ENCODE measurements at places on chromosomes 5 and 9.

DNA sequence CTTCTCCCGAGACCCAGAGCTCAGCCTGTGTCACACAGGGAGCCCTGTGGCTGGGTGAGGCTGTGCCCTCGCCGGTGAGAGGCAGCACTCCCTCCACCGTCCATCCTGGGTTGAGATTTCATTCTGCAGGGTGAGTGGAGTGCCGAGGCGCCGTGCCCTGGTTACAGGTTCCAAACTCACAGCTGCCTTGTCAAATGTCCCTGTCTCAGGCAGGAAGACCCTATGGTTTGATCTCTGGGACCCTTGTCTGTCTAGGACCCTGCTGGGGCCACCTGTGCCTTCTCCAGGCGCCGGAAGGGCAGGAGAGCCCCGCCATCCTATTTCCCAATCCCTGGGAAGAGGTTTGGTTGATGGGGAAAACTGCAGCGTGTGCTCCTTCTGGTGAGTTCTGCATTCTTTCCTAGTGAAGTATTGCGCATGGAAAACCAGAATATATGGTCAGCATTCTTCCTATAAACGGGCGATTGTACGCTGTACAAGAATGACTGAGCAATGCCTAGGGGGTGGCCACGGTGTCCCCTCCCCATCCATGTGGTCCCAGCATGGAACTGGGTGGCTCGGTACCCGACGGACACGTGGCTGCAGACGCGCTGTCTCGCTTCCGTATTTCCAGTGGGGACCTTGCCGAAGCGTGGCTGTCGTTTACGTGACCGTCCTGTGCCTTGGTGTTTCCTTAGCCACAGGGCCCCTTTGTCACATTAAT is 95.9 kb upstream of the COL5A1 start:
- DNase-seq, result no peak

DNA sequence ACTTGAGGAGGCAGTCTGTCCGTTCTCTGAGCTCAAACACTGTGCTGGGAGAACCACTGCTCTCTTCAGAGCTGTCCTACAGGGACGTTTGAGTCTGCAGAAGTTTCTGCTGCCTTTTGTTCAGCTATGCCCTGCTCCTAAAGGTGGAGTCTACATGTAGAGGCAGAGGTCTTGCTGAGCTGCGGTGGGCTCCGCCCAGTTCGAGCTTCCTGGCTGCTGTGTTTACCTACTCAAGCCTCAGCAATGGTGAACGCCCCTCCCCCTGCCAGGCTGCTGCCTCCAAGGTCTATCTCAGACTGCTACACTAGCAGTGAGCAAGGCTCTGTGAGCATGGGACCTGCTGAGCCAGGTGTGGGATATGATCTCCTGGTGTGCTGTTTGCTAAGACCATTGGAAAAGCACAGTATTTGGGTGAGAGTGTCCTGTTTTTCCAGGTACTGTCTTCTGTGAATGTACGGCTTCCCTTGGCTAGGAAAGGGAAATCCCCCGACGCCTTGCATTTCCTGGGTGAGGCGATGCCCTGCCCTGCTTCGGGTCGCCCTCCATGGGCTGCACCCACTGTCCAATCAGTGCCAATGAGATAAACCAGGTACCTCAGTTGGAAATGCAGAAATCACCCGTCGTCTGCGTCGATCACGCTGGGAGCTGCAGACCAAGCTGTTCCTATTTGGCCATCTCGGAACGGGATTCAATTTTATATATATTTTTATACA is 58.5 kb downstream of the CNTRL start:
- no peak for DNase-seq

DNA sequence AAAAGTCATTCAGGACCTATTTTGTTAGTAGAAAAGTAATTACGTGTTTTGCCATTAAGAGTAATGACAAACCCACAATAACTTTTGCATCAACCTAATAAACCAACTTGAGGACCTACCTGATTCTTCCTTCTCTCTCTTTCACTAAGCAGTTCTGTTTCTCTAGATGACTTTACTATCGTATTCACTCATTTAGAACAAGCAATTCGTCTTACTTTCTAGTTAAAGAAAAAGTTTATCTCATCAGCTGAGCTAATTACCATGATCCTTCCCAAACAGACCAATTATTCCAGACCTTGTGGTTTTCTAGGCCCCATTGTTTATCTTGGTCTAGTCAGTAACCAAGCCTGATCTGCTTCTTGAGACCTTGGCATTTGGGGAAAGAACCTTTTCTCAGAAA is 49.6 kb upstream of the PRDM9 start:
- DNase-seq, result no peak

DNA sequence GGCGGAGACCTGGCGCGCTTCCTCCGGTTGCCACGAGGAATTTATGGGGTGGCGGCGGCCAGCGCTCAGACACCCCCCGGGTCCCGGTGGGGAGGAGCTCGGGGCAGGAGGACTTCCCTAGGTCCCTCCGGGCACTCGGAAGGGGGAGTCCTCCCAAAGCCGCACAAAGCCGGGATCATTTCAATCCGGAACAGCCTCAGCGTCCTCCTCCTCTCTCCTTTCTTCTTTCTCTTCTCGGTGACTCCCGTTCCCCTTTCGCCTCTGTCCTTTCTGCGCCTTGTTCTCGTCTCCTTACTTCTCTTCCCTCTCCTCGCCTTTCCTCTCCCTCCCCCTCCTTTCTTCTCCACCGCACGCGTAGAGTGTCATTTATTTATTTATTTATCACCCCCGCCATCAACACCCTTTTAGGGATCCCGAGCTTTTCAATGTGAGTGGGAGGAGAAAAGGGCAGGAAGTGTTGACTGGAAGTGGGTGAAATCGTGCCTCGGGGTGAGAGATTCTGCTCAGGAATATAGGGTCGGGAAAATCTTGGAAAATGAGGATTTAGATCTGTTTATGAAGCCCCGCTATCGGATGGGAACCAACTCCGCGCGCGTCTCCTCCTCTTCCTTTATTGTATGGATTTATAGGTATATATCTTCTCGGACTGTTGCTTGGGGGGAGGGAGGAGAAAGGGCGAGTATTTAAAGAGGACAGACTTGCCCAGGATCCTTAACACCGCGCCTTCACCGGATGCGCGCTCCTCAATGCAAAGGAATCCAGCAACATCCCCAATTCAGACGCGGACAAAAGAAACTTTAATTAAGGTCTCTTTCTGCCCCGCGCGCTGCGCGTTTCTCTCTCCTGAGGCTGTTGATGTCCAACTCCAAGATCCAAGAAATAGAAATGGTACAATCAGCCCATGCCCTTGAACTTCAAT is 2.0 kb upstream of the ZNF462 start:
- peak; percentile 6 for DNase-seq

DNA sequence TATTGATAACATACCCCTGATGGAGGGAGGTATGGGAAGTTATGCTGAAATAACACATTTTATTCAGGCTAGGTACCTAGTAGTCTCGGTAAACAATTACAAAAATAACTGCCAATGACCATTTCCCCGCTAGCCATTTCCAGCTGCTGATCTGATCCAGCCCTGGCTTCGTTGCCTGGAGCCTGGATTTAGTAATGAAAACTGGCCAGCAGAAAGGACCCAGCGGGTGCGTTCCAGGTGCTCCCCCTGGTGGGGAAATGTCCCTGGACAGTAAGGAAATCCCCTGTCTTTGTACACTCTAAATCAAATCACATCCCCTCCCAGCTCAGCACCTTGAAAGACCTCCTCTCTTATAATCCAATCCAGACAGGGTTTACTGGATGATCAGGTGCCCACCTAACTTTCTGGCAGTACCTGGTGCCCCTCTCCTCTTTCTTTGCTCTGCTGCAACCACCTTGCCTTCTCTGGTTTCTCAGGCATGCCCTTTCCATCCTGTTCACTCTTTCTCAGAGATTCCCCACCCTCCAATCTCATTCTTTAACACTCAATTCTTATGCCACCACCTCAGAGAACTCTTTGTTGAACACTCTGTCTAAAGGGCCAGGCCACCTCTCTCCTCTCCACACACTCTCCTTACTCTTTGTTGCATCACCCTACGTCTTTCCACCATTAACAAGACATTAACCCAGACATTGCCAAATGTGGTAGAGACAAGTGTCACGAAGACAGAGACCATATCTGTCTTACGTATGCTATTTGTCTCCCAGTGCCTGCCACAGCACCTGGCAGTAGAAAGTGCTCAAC is 50.1 kb upstream of the SMAD5 start:
- peak; percentile 72 for DNase-seq

DNA sequence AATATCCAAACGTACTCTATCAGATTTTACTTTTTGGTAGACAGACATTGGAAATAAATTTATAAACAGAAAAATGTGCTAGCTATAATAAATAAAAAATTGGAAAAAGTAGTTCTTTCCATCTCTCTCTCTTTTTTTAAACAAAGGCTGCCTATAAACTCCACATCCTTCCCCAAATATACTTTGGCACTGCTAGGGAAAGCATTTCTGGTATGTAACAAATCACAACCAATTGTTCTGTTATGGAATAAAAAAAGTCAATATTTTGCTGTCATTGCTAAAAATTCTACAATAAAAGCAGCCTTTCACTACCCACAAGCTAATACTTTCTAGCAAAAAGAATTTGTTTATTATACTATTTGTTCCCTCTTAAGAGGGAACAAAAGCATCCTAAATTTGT is 169.2 kb upstream of the TARS1 start:
- DNase-seq, result no peak

DNA sequence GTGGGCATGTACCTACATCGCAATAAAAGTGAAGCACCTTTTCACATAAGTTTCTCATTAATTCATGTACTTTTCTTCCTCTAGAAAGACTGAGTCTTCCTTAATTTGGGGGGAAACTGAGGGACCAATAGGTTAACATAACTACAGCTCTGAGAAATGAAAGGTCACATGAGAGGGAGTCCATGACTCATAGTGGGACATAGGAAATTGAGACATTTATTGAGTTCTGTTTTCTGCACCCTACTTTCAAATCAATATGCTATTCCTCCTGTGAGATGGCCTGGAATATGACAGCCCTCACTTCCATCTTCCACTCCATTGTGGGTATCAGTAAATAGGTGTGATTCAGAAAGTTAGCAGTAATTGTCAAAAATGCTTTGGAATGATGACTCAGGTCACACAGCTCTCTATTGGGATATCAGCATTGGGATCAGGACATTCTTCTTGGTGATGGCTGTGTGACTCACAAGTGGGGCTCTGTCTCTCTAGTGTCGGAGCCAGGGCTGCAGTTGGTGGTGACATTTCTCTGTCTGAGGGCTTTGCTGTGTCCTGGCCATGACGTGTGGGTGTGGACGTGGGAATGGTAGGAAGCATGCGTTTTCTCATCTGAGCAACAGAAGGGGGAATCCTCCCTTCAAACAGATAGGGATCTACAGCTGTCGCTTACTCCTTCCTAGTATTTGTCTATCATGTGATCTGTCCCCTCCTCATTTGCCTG is 125.0 kb downstream of the TRIO start:
- DNase-seq, result peak; percentile 49

DNA sequence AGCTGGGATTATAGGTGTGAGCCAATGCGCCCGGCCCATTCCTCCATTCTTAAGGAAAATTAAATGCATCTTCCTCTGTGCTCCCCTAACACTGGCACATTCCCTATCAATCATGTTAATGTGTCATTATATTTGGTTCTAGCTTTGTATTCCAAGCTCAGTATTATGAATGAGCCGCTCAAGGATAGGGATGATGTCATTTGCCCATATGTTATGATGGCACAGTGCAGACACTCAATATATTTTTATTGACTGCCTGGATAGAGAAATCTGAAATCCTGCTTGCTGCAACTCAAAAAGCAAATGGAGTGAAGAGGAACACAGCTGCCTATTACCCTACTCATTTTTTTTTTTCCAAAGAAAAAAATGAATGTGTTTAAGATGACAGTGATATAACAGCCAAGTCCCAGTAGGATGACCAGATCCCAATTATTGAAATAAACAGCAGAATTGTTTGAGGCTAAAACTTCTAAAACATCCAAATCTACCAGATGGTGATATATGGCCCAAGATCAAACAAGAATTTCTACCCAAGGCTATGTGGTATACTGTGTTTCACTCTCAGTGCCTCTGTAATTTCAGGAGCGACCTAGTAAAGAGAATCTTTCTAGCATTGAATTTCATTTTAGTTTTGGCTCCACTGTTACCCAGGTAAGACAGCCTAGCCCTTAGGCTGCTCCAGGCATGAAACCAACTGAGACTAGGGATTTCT is 16.3 kb downstream of the SUSD1 start:
- no peak for DNase-seq

DNA sequence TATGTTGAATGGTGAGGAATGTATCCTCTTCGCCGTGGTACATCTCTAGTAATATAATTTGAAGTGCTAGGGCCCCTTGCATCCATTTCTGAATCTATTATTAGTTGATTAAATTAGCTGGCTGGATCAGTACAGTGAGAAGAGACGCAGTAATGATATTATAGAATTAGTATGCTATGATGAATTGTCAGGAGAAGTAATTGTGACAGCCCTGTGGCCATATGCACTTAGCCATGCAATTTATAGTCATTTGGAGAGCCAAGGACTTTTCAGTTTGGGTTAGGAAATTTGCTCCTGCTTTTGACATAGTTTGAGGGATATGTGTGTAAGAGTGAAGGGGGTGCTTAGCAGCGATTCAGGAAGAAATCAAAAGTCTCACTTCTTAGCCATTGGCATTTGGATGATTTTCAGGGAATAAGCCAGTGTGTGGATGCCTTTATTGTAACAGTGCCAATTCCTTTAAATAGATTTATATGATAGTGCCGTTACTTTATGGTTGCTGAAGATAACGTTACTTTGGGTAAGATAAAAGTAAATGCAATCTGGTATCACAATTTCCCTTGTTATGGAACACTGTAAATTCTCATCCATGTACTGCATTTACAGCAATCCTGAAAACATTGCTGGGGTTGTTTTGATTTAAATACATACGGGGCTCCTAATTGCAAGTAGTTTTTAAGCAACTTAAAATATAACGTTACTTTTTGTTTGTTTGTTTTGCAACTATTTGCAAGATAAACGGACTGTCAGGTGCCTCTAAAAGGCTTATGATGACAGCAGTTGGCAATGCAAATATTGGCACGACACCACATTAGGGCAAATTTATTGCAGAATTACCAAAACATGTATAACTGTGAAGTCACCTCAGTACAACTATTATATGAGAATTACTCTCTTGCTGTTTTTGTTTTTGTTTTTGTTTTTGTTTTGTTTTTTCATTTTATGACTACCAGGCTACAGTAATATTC is 875.4 kb upstream of the WWC1 start:
- DNase-seq, result no peak

- no peak for DNase-seq
Observed at GRCh38 chr5:56232538-56232937, 592 bp downstream of the ANKRD55 start.

- no peak for DNase-seq
Observed at GRCh38 chr5:150203832-150204589, 14.1 kb downstream of the SLC6A7 start.

- no peak for DNase-seq
Observed at GRCh38 chr5:59491945-59492344, 401.6 kb downstream of the PDE4D start.

DNA sequence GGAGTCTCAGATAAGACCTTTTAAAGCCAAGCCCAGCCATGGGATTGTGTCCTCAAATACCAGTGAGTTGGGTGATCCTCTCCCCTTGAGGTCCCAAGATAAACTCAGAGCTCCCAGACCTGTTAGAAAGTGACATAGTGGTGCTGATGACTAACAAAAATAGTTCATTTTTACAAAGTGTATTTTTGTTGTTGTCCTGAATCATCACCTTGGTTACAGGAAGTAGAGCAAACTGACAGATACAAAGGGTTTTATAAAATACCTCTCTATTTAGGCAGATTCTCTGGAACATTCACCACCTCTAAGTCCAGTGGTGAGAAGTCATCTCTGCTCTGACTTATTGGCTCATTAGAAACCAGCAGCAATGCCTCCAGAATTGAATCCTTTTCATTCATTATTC is 259.3 kb downstream of the CEMIP2 start:
- no peak for DNase-seq

Data from SK-MEL-5 (cell line).